ENCODE measurements at places on chromosomes 16 and 17. TPM values are rescaled to one million over a fixed set of nuclear protein-coding genes. Genes with fewer than 3 reads are reported as not detected.

The SLC25A10 gene
- 42.2 TPM for polyA plus RNA-seq

The MT1M gene
- polyA plus RNA-seq, result 2.5 TPM

The CSNK1D gene
- 147 TPM for polyA plus RNA-seq

The EIF5A gene
- polyA plus RNA-seq, result 263 TPM

The ASB16 gene
- polyA plus RNA-seq, result 2.5 TPM

The PRR11 gene
- 11.9 TPM for polyA plus RNA-seq

The KRT23 gene
- polyA plus RNA-seq, result 0.18 TPM

The HYDIN gene
- 3.2 TPM for polyA plus RNA-seq

The ZFPM1 gene
- 27.2 TPM for polyA plus RNA-seq

The PRKCB gene
- polyA plus RNA-seq, result 3.1 TPM

The NXPH3 gene
- 0.52 TPM for polyA plus RNA-seq

The MAP1LC3B gene
- 44.7 TPM for polyA plus RNA-seq

The ABCC11 gene
- polyA plus RNA-seq, result 0.21 TPM

The INCA1 gene
- polyA plus RNA-seq, result 4.6 TPM

The IL4R gene
- polyA plus RNA-seq, result 50.6 TPM

The ENPP7 gene
- 136 TPM for polyA plus RNA-seq

The CDRT15L2 gene
- polyA plus RNA-seq, result not detected

The SOCS1 gene
- polyA plus RNA-seq, result 2.9 TPM

The NPIPA8 gene
- polyA plus RNA-seq, result 0.21 TPM

The GPR139 gene
- polyA plus RNA-seq, result 0.07 TPM

The DRC3 gene
- polyA plus RNA-seq, result 5.7 TPM

The TP53TG3F gene
- not detected for polyA plus RNA-seq

The CTRB1 gene
- not detected for polyA plus RNA-seq

The ORAI3 gene
- 24.5 TPM for polyA plus RNA-seq

The SMG1 gene
- polyA plus RNA-seq, result 41.5 TPM

The ADAP2 gene
- polyA plus RNA-seq, result 4.9 TPM

The CDC6 gene
- 11.8 TPM for polyA plus RNA-seq

The DPEP3 gene
- polyA plus RNA-seq, result 0.09 TPM

All from large intestine (tissue), 12 donors.